ENCODE measurements at places on chromosomes 11 and 22.

GRCh38 chr11:12581923-12582322 lies 92.3 kb upstream of the TEAD1 start:
- no peak for DNase-seq

DNA sequence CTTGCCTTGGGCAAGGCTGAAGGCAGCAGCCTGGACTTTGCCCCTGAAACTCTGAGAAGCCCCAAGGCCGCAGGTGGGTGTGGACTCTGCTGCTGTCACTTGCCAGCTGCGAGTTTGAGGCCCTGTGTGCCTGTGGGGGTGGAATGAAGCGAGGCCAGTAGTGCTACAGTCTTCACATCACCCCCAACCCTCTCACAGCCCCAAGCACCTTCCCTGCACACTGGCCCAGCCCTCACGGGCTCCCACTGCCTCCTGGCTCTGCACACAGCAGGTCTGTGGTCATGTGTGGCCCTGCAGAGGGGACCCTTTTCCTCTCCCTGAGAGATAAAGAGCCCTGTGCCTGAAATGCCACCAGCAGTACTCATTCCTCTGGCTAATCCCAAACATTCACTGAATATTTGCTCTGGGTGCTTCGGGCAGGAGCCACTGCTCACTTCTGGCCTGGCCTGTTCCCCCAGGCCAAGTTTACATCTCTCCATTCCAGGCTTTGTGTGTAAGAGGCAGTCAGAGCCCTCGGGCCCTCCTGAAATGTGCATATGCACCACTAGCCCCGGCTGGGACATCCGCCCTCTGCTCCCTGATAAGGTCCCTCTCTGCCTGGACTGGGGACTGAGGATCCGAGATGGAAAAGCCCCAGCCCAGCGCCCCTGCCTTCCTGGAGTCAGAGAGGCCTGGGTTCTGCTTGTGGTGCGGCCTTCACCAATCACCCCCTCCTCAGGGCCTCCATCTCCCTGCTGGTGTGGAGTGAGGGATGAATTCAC lies 17.7 kb downstream of the MGAT3 start:
- no peak for DNase-seq

GRCh38 chr22:44002997-44003396 lies 21.1 kb upstream of the PARVB start:
- no peak for DNase-seq

DNA sequence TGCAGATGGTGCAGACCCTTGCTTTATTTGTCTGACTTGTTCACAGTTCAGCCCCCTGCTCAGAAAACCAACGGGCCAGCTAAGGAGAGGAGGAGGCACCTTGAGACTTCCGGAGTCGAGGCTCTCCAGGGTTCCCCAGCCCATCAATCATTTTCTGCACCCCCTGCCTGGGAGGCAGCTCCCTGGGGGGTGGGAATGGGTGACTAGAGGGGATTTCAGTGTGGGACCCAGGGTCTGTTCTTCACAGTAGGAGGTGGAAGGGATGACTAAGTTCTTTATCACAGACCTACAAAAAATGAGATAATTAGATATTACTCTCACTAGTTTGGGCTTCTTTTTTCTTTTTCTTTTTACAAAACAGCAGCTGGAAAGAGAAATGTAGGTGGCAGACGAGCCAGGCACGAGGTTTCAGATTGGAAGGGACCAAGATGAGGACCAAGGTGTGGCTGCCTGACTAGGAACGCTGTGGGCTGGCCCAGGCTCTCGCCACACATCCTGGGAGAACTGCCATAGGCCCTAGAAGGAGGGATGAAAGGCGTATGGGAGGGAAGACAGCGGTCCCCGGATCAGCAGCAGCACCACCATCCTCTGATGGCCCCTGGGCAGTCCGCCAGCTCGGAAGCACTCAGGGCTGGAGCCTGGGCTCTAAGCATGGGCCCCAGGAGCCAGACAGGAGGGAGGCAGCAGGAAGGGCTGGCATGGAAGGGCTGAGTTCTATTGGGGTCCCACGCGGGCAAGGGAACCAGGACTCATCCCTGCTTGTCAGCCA lies 14.2 kb downstream of the TXN2 start:
- no peak for DNase-seq

GRCh38 chr22:23531283-23531956 lies 48.7 kb downstream of the IGLL1 start:
- DNase-seq: no peak

GRCh38 chr11:124865902-124866851 lies 945 bp downstream of the ROBO3 start:
- peak; percentile 87 for DNase-seq

DNA sequence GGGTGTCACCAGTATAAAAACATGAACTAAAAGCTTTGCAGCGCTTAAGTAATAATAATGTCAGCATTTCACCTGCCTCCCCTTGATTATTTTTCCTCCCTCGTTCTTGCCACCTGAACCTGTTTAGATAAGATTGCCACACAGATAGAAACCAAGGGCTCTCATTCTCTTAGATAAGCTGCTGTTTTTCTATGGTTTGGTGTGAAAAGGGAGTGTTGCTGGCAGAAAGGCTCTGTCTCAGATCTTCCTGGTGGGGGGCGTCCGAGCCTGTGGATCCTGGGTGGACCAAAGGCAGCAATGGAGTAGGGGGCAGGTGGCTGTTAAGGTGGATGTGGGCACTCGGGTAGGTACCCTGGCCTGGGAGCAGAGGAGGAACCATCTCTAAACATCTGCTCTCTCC lies 147.5 kb downstream of the ST3GAL4 start:
- DNase-seq: no peak

DNA sequence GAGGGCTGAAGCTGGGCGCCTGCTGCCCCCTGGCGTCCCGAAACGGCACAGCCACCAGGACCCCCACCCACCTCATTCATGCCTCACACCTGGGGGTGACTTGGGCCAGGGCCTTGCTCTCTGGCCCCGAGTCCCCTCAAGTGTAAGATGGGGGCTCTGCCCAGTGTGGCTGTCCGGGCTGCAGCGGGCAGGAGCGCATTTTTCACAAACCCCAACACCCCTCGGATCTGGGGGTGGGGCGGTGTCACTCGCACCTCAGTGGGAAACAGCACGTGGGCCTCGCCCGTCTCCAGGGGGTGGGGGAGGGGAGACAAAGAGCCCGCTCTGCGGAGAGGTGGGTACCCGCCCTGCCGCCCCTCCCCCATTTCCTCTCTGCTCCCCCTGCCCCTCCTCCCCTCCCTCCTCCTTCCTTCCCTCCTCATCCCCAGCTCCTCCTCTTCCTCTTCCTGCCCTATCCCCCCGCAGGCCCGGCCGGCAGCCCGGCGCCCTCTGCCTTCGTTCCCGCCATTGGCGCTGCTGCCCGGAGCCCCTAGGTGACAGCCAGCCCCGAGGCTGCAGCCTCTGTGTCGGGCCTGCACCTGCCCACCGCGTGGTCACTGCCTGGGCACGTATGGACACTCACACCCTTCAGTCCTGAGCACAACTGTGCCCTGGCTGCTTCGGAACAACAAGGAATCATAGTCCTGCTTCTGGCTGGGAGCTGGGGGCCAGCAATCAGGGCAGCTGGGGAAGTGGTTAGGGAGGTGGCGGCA lies 6.8 kb upstream of the CDKN1C start:
- peak; percentile 78 for DNase-seq

All from aorta (tissue), 5 donors.